ENCODE measurements at places on chromosomes 13 and 19.

DNA sequence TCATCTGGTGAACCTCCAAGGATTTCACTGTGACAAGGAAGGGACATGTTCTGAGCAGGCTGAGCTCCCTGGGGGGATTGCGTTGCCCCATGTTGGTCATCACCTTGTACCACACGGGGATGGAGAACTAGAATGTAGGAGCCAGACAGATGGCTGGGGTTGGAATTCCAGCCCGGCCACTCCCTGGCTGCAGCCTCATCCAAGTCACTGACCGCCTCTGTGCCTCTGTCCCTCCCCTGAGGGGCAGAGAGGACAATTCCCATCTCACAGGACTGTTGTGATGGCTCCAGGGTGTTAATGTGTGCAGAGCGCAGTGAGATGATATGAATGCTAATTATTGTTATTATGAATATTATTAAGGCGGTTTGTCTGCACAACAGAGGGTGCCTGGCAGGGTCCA is 24.1 kb downstream of the ADGRL1 start:
- no peak for DNase-seq

- no peak for DNase-seq
Observed at GRCh38 chr19:13538601-13539253, 32.4 kb upstream of the CACNA1A start.

DNA sequence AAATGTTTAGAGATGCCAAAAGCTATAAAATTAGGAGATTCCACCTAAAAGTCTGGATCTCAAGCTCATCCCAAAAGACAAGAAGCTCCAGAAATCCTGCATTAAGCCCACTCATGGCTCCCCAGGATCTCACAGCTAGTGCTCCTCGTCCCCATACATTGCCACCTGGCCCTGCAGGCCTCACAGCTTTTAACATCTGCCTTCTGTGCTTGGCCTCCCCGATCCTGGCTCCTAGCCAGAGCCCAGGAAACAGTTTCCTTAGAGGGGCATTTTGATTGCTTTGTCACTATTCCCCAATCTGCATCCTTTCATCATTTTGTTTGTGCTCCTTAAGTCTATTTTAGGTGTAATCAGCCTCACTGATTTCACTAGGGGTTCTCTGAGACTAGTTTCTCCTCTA is 14.5 kb upstream of the DCT start:
- no peak for DNase-seq

GRCh38 chr13:61898207-61898606 is 482.6 kb upstream of the PCDH20 start:
- no peak for DNase-seq

DNA sequence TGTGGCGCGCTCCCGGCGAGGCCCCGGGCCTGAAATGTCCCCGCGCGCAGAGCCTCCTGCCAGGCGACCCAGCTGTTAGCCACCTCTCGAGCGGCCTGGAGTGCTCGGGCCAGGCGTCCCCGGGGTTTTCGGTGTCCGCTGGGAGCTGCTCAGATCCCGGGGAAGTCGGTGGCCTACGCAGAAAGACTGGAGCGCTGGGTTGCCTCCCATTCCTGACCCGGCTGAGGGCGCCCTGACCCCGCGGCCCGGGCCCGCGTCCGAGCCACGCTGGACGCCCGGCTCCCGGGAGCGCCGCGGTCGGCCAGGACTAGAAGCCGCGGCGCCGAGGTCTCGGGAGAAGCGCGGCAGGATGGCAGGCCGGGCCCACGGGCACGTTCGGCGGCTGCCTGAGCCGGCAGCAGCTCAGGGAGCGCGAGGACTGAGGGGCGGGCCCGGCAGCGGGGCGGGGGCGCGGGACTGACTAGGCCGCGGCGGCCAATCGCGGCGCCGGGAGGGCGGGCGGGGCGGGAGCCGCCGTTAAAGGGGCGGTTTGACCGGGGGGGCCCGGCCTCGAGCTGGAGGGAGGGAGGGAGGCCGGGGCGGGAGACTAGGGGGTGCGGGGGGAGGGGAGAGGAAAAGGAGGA is 1.3 kb upstream of the ZIC2 start:
- DNase-seq: no peak

All from posterior cingulate gyrus (tissue), 11 donors.